Mesenteric fat pad (tissue), 1 donor: ENCODE measurements at places on chromosomes 3 and 15.

DNA sequence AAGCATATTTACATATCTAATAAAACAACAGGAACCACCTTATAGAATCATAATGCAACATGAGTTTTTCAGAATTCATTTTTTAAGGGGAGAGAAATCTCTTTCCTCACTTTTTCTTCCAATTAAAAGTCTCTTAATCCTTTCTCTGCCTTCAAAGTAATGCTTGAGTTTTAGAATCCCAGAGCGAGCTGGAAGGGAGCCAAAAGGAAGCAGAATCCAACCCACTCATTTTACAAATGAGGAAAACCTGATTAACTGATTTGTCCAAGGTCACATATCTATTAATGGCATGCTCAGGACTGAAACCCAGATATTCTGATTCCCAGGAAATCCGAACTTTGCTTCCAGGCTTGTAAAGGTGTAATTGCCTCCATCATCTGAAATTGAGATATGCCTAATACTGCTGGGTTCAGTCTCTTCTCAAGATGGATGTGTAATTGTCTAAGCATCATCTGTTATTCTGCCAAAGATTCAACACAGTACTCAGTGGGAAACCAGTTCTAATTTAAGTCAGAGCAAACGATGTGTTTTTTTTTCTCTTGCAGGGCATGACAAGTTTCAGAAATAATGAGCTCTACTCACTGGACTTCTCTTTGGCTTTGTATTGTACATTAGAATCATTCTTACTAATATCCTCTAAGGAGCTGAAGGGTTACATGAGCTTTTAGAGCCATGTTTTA is 481.4 kb upstream of the CFAP20DC start:
- DNase-seq, result no peak

GRCh38 chr15:51731549-51732267 is 5.7 kb downstream of the LYSMD2 start:
- DNase-seq, result no peak

- DNase-seq, result no peak
Observed at GRCh38 chr15:69758810-69759790, 306.5 kb downstream of the RPLP1 start.

DNA sequence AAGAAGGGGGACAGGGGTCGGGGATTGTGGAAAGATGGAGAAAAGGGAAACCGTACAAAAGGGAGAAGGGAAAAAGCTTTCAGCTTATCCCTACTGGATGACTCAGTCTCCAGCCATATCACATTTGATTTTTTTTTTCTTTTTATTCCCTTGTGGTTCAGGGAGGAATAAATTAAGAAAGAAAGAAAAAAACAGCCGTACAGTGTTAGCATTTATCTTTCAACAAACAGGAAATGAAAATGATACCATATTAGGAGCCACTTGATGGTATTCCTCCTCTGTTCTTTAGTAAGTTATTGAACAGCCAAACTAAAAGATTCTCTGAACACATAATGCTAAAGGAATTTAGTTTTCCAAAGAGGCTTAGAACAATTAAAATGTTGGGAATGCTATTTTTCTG is 594.4 kb downstream of the FOXP1 start:
- no peak for DNase-seq

- peak; percentile 43 for DNase-seq
Observed at GRCh38 chr15:99454107-99454809, 111.5 kb upstream of the MEF2A start.

DNA sequence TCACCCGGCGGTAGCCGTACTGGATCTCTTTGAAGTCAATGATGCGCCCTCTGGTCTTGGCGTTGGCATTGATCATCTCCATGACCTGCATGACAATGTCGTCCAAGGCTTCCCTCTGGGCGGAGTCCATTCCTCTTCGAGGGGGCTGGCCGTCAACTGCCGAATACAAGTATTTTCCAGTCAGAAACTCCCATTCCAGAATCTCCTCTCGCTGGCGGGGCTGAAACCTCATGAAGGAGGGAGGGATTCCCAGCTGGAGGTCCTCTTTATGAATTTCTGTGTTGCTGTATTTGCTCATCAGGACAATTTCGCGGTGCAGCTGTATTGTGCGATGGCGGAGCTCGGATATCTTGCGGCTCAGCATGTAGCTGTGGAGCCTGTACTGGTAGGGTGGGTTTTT is 73.4 kb downstream of the CHSY1 start:
- DNase-seq, result no peak

GRCh38 chr3:57927166-57927565 is 81.1 kb upstream of the FLNB start:
- DNase-seq, result no peak

DNA sequence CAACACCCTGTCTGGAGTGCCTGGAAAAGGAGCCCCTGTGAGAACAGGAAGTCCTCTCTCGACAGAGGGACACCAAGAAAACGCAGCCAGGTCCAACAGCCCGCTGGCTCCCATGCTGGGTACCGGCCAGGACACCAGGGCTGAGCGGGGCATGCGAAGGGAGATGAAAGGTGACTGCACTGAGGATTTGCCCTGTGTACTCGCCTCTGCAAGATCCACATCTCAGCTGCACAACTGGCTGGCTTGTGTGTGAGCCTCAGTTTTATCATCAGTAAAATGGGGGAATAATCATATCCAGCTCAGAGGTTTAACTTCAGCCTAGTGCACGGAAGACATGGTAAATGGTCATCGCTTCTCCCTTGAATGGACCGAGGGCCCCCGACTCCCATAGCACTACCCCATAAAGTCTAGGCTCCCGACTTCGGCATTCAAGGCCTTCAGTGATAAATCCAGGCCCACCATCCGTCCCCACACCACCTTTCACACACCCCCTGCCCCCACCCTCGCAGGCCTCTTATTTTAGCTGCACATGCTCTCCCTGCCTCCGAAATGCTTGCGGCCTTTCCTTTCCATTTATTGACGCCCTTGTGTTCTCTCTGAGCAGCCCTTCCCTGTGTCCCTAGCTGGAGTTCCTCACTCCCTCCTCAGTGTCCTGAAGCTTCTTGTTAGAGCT is 15.8 kb downstream of the ISG20 start:
- DNase-seq, result peak; percentile 55
